ENCODE measurements at places on chromosomes 3 and 15. TPM values are rescaled to one million over a fixed set of nuclear protein-coding genes. Genes with fewer than 3 reads are reported as not detected.
A peak's percentile ranks its signal among the peaks of the same experiment; 100 is the strongest.

The EPB42 gene
- total RNA-seq = not detected

The EPHB1 gene
- total RNA-seq = 0.86 TPM

- no peak for DNase-seq
- H3K27ac ChIP-seq = no peak overlapping the region
- no peaks in the 10 kb centered on the region for H3K27me3 ChIP-seq
- H3K4me3 ChIP-seq = no peak overlapping the region
- H3K36me3 ChIP-seq = no peaks in the 10 kb centered on the region
Observed at GRCh38 chr3:71087143-71088018, 496.1 kb downstream of the FOXP1 start.

DNA sequence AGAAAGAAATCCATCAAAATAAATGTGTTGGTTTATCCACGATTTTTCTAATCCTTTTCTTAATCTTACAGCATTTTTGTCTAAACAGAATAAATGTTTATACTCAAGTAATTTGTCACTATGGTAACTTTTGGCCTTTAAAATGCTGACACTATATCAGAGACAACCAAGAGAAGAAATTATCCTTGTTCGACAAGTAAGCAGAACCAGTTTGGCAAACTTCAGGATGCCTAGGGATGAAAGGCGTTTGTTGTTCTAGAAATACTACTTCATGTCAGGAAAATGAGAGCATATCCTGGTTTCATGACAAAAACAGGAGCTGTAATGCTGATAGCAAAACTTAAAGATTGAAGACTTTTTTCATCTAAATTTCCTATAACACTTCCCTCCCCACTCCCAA is 308.0 kb upstream of the ATP11B start:
- H3K27me3 ChIP-seq = no peaks in the 10 kb centered on the region
- H3K4me1 ChIP-seq = no peaks in the 10 kb centered on the region
- no peak overlapping the region for H3K27ac ChIP-seq
- no peak for DNase-seq
- H3K4me3 ChIP-seq = no peak overlapping the region

- H3K4me1 ChIP-seq = no peaks in the 10 kb centered on the region
- no peak overlapping the region for H3K27ac ChIP-seq
- no peak for DNase-seq
- no peak overlapping the region for H3K4me3 ChIP-seq
- H3K36me3 ChIP-seq = no peaks in the 10 kb centered on the region
Observed at GRCh38 chr3:177713928-177714900, 516.9 kb upstream of the TBL1XR1 start.

GRCh38 chr3:185062191-185062590 is 90.7 kb downstream of the C3orf70 start:
- H3K27me3 ChIP-seq = no peaks in the 10 kb centered on the region
- no peak overlapping the region for H3K27ac ChIP-seq
- H3K4me1 ChIP-seq = no peaks in the 10 kb centered on the region
- H3K36me3 ChIP-seq = no peaks in the 10 kb centered on the region

The MAP6D1 gene
- 5.3 TPM for total RNA-seq

The DNASE1L3 gene
- not detected for total RNA-seq

The THRB gene
- total RNA-seq = 2.5 TPM

- no peaks in the 10 kb centered on the region for H3K36me3 ChIP-seq
- no peaks in the 10 kb centered on the region for H3K27me3 ChIP-seq
- H3K27ac ChIP-seq = no peak overlapping the region
- no peak for DNase-seq
- no peaks in the 10 kb centered on the region for H3K4me1 ChIP-seq
- H3K4me3 ChIP-seq = no peak overlapping the region
Observed at GRCh38 chr3:34668915-34669314, 870.5 kb downstream of the PDCD6IP start.

- DNase-seq = no peak
- no peaks in the 10 kb centered on the region for H3K27me3 ChIP-seq
- no peak overlapping the region for H3K4me3 ChIP-seq
- H3K36me3 ChIP-seq = no peaks in the 10 kb centered on the region
- no peak overlapping the region for H3K27ac ChIP-seq
Observed at GRCh38 chr3:38644016-38644661, 5.3 kb downstream of the SCN5A start.

GRCh38 chr3:170848292-170848917 is 21.6 kb downstream of the RPL22L1 start:
- no peaks in the 10 kb centered on the region for H3K27me3 ChIP-seq
- no peaks in the 10 kb centered on the region for H3K36me3 ChIP-seq
- no peaks in the 10 kb centered on the region for H3K4me1 ChIP-seq
- H3K27ac ChIP-seq = no peak overlapping the region

The DPPA4 gene
- 0.27 TPM for total RNA-seq

DNA sequence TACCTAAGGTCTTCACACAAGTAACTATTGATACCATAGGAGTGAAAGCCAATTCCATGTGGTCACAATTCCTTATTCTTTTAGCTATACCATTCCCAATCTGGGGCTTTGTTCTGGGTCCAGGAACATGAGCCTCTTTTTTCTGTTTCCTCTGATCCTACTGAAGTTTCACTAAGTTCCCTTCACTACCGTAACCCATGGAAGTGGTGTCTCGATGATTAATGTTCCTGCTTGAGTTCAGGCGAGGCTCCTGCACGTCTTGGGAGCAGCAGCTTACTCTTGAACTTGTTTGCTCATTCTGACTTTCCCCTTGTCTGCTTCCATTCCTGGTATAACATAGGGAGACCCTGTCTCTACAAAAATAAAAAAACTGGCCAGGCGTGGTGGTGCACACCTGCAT is 23.6 kb downstream of the ZNF592 start:
- H3K27ac ChIP-seq = no peak overlapping the region
- peaks cover 5% of the 10 kb centered on the region for H3K36me3 ChIP-seq
- no peaks in the 10 kb centered on the region for H3K27me3 ChIP-seq
- DNase-seq = no peak
- H3K4me3 ChIP-seq = no peak overlapping the region

- DNase-seq = no peak
- peaks cover 25% of the 10 kb centered on the region for H3K36me3 ChIP-seq
- H3K4me1 ChIP-seq = no peaks in the 10 kb centered on the region
- H3K4me3 ChIP-seq = no peak overlapping the region
- no peak overlapping the region for H3K27ac ChIP-seq
Observed at GRCh38 chr3:112114576-112115160, 18.4 kb downstream of the GCSAM start.

The MASP1 gene
- not detected for total RNA-seq

DNA sequence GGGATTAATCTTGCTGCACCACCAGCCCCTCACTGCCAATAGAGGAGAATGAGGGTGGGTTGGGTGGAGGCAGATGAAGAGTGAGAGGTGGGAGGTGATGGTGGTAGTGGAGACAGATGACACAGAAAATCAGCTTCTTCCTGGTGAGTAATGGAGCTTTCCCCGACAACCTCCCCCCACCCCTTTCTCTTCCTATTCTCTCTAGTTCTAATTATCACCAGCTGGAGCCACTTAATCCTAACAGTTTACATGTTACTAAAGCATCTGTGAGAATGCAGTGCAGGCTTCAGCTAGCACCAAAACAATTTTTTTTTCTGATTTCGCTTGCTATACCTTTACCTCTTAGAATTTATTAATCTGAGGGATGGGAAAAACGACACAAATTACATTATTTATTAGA is 116.1 kb upstream of the DNAJC19 start:
- no peaks in the 10 kb centered on the region for H3K4me1 ChIP-seq
- no peak overlapping the region for H3K4me3 ChIP-seq

- H3K4me3 ChIP-seq = peak overlapping the region; percentile 83
- H3K27me3 ChIP-seq = no peaks in the 10 kb centered on the region
- DNase-seq = no peak
- H3K27ac ChIP-seq = peak overlapping the region; percentile 67
- H3K36me3 ChIP-seq = peaks cover 18% of the 10 kb centered on the region
- peaks cover 24% of the 10 kb centered on the region for H3K4me1 ChIP-seq
Observed at GRCh38 chr3:127598841-127599570, 795 bp downstream of the MCM2 start.

GRCh38 chr3:64222501-64223111 is 2.7 kb downstream of the PRICKLE2 start:
- DNase-seq = no peak
- no peak overlapping the region for H3K27ac ChIP-seq
- H3K36me3 ChIP-seq = no peaks in the 10 kb centered on the region
- H3K4me3 ChIP-seq = no peak overlapping the region
- peaks cover 25% of the 10 kb centered on the region for H3K27me3 ChIP-seq

DNA sequence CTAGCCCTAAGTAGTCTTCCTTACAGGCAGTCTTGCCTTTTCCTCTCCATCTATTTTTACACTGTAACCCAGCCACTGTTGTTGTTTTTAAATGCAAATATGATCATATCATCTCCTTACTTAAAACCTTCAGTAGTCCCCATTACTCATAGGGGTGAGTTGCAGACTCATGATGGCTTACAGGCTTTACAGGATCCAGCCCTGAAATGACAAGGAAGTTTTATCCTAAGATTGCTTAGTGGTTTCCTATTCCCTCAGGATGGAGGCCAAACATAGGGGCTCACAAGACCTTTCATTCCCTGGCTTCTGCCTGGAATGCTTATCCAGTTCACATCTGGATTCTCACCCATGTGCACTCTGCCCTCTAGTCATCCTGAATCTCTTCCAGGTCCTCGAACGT is 27.7 kb upstream of the PCOLCE2 start:
- no peak overlapping the region for H3K27ac ChIP-seq
- H3K4me1 ChIP-seq = no peaks in the 10 kb centered on the region
- no peaks in the 10 kb centered on the region for H3K36me3 ChIP-seq

The FAM174B gene
- total RNA-seq = 0.30 TPM

GRCh38 chr3:161069511-161070251 is 35.5 kb downstream of the B3GALNT1 start:
- no peaks in the 10 kb centered on the region for H3K27me3 ChIP-seq
- no peak for DNase-seq
- no peaks in the 10 kb centered on the region for H3K36me3 ChIP-seq
- no peak overlapping the region for H3K4me3 ChIP-seq

DNA sequence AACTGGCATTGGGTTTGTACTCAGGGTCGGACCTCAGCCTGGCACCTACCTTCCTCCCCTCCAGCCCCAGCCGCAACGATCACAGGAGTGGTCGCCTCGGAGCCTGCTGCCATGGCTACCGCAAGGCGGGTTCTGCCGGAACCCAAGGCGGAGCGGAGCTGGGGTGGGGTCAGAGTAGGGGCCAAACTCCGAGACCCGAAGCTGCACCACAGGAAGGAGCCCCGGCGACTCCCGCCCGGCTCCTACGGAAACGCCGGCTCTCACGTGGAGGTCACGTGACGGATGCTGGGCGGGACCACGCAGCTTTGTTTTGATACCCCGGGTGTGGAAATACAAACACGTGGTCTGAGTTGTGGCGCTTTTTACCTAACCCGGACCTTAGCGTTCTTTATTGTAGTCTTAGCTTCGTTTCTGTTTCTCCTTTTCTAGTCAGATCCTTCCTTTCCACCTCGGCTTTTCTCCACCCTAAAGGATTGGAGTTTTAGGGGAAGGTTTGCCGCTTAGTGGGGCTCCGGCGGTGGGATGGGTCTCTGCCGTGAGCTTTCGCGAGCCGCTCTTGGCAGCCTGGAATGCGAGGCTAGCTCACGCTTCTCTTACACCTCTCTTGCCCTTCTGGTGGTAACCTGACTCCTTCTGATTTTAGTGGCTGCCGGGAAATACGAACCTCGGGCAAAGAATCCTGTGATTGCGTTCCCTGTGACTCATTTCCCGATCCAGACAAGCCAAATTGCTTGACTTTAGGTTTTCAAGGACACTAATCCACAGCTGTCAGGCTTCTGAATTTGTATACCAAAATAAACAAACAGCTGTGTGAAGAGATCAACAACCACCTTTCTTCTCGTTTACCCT is at the start of gene HSPBAP1:
Gene HSPBAP1, minus strand, starts transcription at position 264 of the 849 bp plus-strand sequence. Its CDS starts 151 bp downstream, at position 113.
- H3K36me3 ChIP-seq = no peaks in the 10 kb centered on the region
- DNase-seq = peak; percentile 87
- H3K4me1 ChIP-seq = peaks cover 28% of the 10 kb centered on the region
- H3K27ac ChIP-seq = peak within 1 kb of the TSS; percentile 74
- H3K27me3 ChIP-seq = no peaks in the 10 kb centered on the region

- no peaks in the 10 kb centered on the region for H3K27me3 ChIP-seq
- no peak for DNase-seq
- no peak overlapping the region for H3K27ac ChIP-seq
- no peak overlapping the region for H3K4me3 ChIP-seq
Observed at GRCh38 chr3:3603351-3603750, 195.9 kb upstream of the LRRN1 start.

The PCLAF gene
- total RNA-seq = 93.5 TPM

GRCh38 chr3:139916271-139916670 is 18.7 kb upstream of the CLSTN2 start:
- H3K4me3 ChIP-seq = no peak overlapping the region
- H3K27me3 ChIP-seq = peaks cover 31% of the 10 kb centered on the region
- no peaks in the 10 kb centered on the region for H3K4me1 ChIP-seq
- no peak for DNase-seq

GRCh38 chr15:42507514-42507913 is 12.1 kb downstream of the SNAP23 start:
- H3K27me3 ChIP-seq = no peaks in the 10 kb centered on the region
- H3K4me3 ChIP-seq = no peak overlapping the region
- no peaks in the 10 kb centered on the region for H3K36me3 ChIP-seq
- H3K4me1 ChIP-seq = peaks cover 6% of the 10 kb centered on the region
- no peak overlapping the region for H3K27ac ChIP-seq

The BLOC1S6 gene
- total RNA-seq = 40.7 TPM

The GOLGA6L9 gene
- total RNA-seq = 4.3 TPM

DNA sequence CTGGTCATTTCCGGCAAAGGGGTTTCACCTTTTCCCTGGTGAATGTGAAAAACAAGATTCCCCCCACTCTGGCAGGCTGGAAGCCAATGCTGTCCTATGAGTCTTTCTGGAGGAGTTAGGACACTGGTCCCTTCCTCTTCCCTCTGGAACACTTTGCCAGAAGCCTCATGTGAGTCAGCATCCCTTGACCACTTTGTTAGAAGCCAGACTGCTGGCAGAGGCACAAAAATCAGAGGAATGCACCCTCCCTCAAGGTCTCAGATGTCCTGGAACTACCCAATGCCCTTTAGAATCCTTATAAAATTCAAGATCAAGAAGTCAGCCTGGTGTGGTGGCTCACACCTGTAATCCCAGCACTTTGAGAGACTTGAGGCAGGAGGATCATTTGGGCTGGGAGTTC is 26.6 kb downstream of the ITGB5 start:
- H3K27ac ChIP-seq = peak overlapping the region; percentile 36
- 0 out of 2 replicates have a peak, but pooled peaks cover 3% of the 10 kb centered on the region for H3K36me3 ChIP-seq
- DNase-seq = peak; percentile 80
- peaks cover 16% of the 10 kb centered on the region for H3K4me1 ChIP-seq
- no peaks in the 10 kb centered on the region for H3K27me3 ChIP-seq
- peak overlapping the region; percentile 15 for H3K4me3 ChIP-seq

GRCh38 chr3:146421819-146422759 is 47.3 kb downstream of the PLSCR2 start:
- no peak overlapping the region for H3K4me3 ChIP-seq
- no peaks in the 10 kb centered on the region for H3K4me1 ChIP-seq
- H3K27ac ChIP-seq = no peak overlapping the region
- no peaks in the 10 kb centered on the region for H3K27me3 ChIP-seq
- H3K36me3 ChIP-seq = no peaks in the 10 kb centered on the region
- no peak for DNase-seq

The LMCD1 gene
- total RNA-seq = 4.6 TPM

GRCh38 chr15:82643992-82644391 is 3.2 kb downstream of the CPEB1 start:
- no peak overlapping the region for H3K27ac ChIP-seq
- no peak for DNase-seq
- H3K36me3 ChIP-seq = no peaks in the 10 kb centered on the region
- peaks cover 42% of the 10 kb centered on the region for H3K27me3 ChIP-seq
- H3K4me3 ChIP-seq = no peak overlapping the region

The GOLGA6B gene
- 0.10 TPM for total RNA-seq
